Adipocyte (in vitro differentiated cells): ENCODE measurements at places on chromosomes 4 and X.
A peak's percentile ranks its signal among the peaks of the same experiment; 100 is the strongest.

- no peak for DNase-seq
Observed at GRCh38 chr4:24405341-24405740, 179.0 kb downstream of the DHX15 start.

DNA sequence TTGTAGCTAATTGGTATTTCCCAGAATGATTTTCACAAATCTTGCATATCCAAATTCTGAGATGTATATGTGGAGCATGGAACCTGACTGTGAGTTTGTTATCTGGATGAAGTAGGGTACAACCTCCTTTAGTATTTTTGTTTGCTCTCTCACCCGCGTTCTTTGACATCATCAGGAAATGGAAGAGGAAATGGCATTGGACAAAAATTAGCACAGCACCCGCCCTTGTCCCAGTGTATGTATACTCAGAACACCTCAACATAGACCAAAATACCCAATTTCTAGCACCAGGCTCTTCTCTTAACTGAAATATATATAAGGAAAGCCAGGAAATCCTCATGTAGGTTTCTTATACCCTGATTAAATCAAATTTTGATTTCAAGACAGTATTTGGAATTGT is 6.9 kb upstream of the PGRMC2 start:
- no peak for DNase-seq

DNA sequence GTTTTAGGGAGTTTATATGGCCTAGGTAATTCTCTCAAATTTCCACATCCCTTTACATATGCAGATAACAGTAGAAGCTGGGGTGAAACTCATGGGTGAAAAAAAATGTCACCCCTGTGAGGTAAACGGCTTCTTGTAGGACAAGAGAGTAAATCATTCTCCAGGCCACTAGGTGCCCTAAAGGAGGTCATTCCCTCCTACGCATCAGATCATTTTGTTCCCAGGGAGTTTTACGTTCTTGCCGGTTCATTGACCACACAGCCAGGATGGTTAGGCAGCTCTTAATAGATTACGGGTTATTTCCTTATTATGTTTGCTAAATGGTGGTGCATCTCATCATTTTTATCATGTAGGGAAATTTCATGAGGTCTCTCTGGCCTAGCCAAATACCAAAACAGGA is 225.8 kb upstream of the NOCT start:
- no peak for DNase-seq

- no peak for DNase-seq
Observed at GRCh38 chr4:139304920-139305319, 2.6 kb upstream of the NDUFC1 start.

DNA sequence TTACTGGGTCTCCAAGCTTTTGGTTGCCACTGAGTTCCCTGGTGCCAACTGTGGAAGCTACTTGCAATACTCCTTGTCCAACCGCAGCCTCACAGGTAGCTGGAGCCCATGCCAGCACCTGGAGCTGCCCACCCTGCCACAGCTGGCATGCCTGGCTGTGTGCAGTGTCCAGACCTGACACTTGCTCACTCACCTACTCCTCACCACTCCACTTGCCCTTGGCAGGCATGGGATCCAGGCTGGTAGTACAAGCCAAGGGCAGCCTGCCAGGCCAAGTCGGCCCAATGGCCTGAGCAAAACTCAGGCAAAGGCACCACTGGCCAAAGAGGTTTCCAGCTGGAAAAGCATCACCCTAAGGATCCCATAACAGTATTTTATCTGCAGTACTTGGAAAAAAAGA is 246.3 kb downstream of the PDGFC start:
- no peak for DNase-seq

GRCh38 chr4:171348090-171348489 is 465.1 kb upstream of the GALNTL6 start:
- no peak for DNase-seq

- no peak for DNase-seq
Observed at GRCh38 chrX:33989936-33990335, 142.2 kb downstream of the FAM47A start.

- DNase-seq, result no peak
Observed at GRCh38 chr4:170716868-170717267, 627.1 kb upstream of the AADAT start.

- DNase-seq, result no peak
Observed at GRCh38 chr4:163558539-163559044, 64.1 kb downstream of the TMA16 start.

GRCh38 chr4:146142768-146143167 is 32.8 kb upstream of the LSM6 start:
- no peak for DNase-seq

- no peak for DNase-seq
Observed at GRCh38 chrX:4642114-4642513, 928.7 kb upstream of the PRKX start.

GRCh38 chr4:60683973-60684372 is 516.2 kb upstream of the ADGRL3 start:
- peak; percentile 89 for DNase-seq

DNA sequence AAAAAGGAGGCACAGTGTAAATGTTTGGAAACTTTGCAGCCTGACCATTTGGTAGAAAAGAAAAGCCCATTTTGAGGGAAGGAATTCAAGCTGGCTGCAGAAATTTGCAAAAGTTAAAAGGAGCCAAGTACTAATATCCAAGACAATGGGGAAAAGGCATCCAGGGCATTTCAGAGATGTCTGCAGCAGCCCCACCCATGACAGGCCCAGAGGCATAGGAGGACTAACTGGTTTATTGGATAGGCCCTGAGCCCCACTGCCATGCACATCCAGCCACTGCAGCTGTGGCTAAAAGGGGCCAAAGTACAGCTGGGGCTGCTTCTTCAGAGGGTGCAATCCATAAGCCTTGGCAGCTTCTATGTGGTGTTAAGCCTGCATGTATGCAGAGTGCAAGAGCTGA is 104.9 kb downstream of the HS3ST1 start:
- DNase-seq, result no peak

- DNase-seq, result no peak
Observed at GRCh38 chrX:39690541-39691415, 407.0 kb downstream of the BCOR start.
